ENCODE measurements at places on chromosomes 1 and 21. TPM values are rescaled to one million over a fixed set of nuclear protein-coding genes. Genes with fewer than 3 reads are reported as not detected.

- no peak for DNase-seq
Measured at GRCh38 chr1:190413142-190413541, 64.5 kb downstream of the BRINP3 start.

- DNase-seq, result no peak
Measured at GRCh38 chr1:47578026-47578720, 140.3 kb downstream of the FOXD2 start.

- DNase-seq, result no peak
Measured at GRCh38 chr1:36872126-36872754, 162.1 kb downstream of the GRIK3 start.

- no peak for DNase-seq
Measured at GRCh38 chr1:67723126-67723525, 38.1 kb downstream of the GADD45A start.

- peak; percentile 19 for DNase-seq
Measured at GRCh38 chr1:197526736-197527371, 248.4 kb downstream of the DENND1B start.

DNA sequence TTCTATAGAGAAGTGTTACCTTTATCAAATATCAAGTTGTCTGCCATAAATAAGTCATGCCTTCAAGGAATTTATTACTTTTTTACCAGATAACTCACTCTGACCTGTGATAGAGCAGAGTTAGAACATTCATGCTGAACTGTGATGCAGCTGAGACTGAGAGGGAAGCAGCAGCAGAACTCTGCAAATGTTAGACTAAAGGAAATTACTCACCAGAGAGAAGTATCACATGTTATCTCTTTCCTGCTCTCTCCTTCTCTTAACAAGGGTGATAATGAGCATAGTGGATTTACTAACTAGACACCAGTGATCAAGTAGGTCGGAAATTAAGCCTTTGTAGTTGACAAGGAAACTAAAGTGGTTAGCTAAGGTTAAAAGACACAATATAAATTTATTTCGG, 181.6 kb downstream of the RASAL2 start:
- no peak for DNase-seq

DNA sequence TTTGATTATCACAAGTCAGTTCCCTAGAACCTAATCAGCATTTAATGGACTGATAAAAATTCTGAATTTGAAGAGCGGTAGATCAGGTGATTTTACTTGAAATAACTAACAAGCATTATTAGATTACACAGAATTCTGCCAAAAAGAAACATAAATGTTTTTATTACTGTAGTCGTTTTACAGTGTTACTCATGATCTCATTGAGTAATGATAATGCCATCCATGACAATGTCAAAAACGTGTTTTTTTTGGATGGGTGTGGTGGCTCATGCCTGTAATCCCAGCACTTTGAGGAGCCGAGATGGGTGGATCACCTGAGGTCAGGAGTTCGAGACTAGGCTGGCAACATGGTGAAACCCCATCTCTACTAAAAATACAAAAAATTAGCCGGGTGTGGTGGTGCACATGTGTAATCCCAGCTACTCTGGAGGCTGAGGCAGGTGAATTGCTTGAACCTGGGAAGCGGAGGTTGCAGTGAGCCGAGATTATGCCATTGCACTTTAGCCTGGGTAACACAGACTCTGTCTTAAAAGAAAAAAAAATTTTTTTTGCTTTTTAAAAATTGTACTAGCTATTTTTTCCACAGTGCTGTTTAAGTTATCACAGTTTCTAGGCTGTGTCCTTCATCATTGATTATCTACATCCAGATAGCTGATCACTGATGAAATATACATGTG, 56.6 kb downstream of the LAMC1 start:
- DNase-seq, result peak; percentile 26

DNA sequence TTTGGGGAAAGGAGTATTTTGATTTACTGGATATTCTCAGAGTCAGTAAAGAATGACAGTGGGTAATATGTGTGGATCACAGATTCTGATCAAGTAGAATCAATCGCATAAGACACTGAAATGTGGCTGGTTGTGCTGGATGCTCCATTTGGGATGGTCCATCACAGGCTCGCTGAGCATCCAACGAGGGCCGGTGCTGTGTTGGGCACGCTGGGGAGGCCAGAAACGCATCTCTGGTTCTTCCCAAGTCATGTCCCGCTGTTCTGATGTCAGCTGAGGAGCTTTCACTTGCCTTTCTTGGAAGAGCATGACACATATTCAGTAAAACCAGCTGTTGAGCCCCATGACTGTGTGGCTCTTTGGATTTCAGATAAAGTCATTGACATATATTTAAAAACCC, 72.0 kb downstream of the UMODL1 start:
- DNase-seq, result no peak

- DNase-seq, result peak; percentile 51
Measured at GRCh38 chr1:59971464-59971911, 44.9 kb upstream of the CYP2J2 start.

DNA sequence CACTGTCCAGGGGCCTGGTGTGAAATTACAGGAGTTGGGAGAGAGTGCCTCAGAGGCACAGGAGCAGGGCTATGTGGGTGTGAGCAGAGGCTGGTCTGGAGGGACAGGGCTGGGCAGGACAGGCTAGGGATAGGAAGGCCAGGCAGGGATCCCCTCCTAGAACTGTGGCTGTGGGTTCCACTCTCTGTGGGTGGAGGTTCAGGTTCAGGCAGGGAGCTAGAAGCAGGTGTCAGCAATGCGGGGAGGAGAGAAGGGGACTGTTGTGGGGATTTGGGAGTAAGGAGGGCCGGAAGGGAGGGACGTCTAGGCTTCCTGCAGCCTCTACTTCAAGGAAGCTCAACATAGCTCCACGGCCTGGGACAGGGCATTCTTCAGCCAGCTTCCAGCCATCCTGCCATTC, 8.3 kb upstream of the GPR61 start:
- no peak for DNase-seq

GRCh38 chr1:5639106-5639722, 353.0 kb downstream of the NPHP4 start:
- no peak for DNase-seq

DNA sequence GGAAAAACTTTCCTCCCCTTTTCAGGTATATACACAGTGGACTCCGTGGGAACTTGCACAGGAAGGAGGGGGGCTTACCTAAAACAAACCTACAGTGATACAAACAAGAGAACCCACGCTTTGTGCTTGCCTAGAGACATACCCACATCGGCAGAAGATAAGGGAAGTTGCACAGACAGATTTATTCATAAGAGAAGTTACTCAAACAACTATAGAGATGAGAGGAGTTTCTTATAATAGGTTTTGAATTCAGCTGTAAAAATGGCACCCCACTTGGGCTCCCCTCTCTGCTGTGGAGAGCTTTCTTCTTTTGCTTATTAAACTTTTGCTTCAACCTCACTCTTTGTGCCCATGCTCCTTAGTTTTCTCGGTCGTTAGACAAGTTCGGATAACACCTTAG, 1.8 kb upstream of the DUSP12 start:
- DNase-seq, result no peak

- DNase-seq, result no peak
Measured at GRCh38 chr1:36382231-36382630, 3.5 kb downstream of the STK40 start.

GRCh38 chr1:50930965-50931737, 28.9 kb downstream of the FAF1 start:
- DNase-seq, result no peak

The SRSF11 gene
- 83.0 TPM for total RNA-seq
